ENCODE measurements at places on chromosomes 1 and 21. TPM values are rescaled to one million over a fixed set of nuclear protein-coding genes. Genes with fewer than 3 reads are reported as not detected.

The PDE4DIP gene
- total RNA-seq, result 104 TPM

The S100A16 gene
- total RNA-seq, result 245 TPM

The CLEC20A gene
- not detected for total RNA-seq

The PIGC gene
- total RNA-seq, result 17.1 TPM

- no peak for DNase-seq
- H3K4me1 ChIP-seq, result peaks cover 12% of the 10 kb centered on the region
- no peak overlapping the region for H3K4me3 ChIP-seq
- H3K27ac ChIP-seq, result no peak overlapping the region
- H3K27me3 ChIP-seq, result peaks cover 51% of the 10 kb centered on the region
Observed at GRCh38 chr1:167627865-167628641, 2.0 kb upstream of the RCSD1 start.

GRCh38 chr1:163703794-163704193 is 382.0 kb downstream of the NUF2 start:
- peaks cover 59% of the 10 kb centered on the region for H3K4me1 ChIP-seq
- H3K4me3 ChIP-seq, result no peak overlapping the region
- H3K36me3 ChIP-seq, result no peaks in the 10 kb centered on the region
- DNase-seq, result no peak
- no peaks in the 10 kb centered on the region for H3K27me3 ChIP-seq
